ENCODE measurements at places on chromosomes 16 and 17.

GRCh38 chr17:48546924-48547807, 2.3 kb upstream of the HOXB2 start:
- DNase-seq = peak; percentile 11

- peak; percentile 64 for DNase-seq
Observed at GRCh38 chr16:3065069-3065741, at the start of gene IL32. IL32 (plus strand) TSS chr16:3065640; CDS start chr16:3065812, 172 bp downstream.

- DNase-seq = no peak
Observed at GRCh38 chr16:79519448-79519847, 81.1 kb downstream of the MAF start.

- DNase-seq = no peak
Observed at GRCh38 chr16:85445779-85446222, 167.3 kb upstream of the GSE1 start.

GRCh38 chr16:78743556-78743955, 644.1 kb downstream of the WWOX start:
- no peak for DNase-seq

- no peak for DNase-seq
Observed at GRCh38 chr17:5678171-5678570, 93.9 kb upstream of the NLRP1 start.

- DNase-seq = no peak
Observed at GRCh38 chr16:48447940-48448536, 62.8 kb upstream of the SIAH1 start.

GRCh38 chr16:84479716-84480450, 24.6 kb downstream of the MEAK7 start:
- no peak for DNase-seq

DNA sequence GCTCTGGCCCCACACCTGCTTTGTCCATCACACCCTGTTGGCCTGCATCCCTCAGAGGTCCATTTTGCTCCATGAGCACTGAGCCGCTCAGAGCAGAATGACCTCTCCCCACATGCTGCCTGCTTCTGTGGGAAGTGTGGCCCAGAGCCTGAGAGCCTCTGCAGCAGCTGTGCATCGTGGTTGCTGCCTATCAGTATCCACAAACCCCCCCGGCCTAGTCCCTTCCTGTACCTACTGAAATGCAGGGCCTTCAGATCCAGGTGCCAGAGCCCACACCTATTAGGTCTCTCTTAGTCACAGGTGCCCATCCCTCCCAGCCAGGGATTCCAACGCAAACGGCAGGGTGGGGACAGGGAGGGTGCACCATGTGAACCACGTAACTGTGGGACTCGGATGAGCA, 16.6 kb upstream of the TRPV3 start:
- DNase-seq = no peak

- no peak for DNase-seq
Observed at GRCh38 chr17:11485336-11486100, 112.8 kb upstream of the DNAH9 start.

GRCh38 chr17:43019418-43019817, 2.8 kb downstream of the VAT1 start:
- DNase-seq = no peak

Measured in T-helper 2 cell treated with Interferon-gamma antibody and Interleukin-4, amounts not matched to agents 5 μg/mL and 100 μg/mL, for 36 hours (primary cell).